ENCODE measurements at places on chromosomes 1 and 21.

DNA sequence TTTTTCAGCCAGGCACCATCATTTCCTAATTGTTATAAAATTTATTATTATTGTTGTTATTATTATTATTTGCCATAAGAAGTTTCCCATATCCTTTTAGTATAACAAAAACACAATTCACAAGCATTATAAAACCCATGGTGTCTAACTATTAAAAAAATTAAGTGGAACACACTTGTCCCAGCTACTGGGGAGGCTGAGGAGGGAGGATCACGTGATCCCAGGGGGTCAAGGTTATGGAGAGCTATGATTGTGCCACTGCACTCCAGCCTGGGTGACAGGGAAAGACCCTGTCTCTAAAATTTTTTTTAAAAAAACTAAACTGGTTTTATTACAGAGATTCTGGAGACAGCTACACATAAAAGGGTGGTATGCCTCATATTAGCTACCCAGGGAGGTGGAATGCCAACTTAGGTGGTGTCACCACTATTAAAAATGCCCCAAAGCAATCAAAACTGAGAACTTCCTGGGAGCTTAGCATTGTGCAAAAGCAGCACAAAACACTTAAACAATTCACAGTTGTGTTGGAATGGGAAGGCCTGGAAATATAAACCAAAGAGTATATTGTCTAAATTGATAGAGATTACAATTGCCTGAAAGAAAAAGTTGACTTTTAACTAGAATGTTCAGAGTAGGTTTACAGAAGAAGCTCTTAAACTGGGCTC is 8.7 kb upstream of the RGS4 start:
- DNase-seq, result no peak

DNA sequence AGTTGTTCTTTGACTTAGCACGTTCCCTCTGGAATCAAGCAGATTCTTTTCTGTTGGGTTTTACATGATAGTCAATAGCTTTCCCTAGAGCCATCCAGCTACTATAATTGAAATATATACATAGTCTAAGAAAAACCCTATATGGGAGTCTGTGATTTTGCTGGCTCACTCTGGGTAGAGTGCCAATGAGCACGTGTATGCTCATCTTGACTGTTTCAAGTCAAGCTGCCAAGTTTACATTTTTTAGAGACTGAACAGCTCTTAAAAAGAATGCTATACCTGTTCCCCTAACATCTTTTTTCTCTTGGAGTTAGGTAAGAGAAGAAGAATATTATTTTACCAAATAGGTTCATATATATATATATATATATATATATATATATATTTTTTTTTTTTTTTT is 182.8 kb upstream of the NRIP1 start:
- no peak for DNase-seq

- DNase-seq, result no peak
Observed at GRCh38 chr1:42165511-42166210, 1.1 kb upstream of the GUCA2A start.

DNA sequence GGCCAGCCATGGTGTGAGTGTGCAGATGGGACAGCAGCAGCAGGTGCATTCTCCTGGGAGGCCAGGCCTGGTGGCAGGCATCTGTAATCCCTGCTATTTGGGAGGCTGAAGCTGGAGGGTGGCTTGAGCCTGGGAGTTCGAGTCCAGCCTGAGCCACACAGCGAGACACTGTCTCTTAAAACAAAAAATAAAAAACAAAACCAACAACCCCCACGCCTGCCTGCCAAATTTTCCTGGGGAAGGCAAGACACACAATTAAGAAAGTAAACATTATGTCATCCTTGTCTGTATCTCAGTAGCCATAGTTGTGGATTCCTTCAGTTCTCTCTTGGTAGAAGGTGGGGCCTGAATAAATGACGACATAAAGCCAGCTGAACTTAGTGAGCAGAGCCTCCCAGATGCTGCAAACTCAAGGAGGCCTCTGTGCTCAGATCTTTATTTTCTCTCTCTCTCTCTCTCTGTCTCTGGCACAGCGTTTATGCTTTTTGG is 57.6 kb upstream of the CD34 start:
- DNase-seq, result no peak

GRCh38 chr1:22845398-22845935 is 127.2 kb downstream of the LACTBL1 start:
- no peak for DNase-seq

- no peak for DNase-seq
Observed at GRCh38 chr21:37528150-37528937, 161.8 kb downstream of the DYRK1A start.

DNA sequence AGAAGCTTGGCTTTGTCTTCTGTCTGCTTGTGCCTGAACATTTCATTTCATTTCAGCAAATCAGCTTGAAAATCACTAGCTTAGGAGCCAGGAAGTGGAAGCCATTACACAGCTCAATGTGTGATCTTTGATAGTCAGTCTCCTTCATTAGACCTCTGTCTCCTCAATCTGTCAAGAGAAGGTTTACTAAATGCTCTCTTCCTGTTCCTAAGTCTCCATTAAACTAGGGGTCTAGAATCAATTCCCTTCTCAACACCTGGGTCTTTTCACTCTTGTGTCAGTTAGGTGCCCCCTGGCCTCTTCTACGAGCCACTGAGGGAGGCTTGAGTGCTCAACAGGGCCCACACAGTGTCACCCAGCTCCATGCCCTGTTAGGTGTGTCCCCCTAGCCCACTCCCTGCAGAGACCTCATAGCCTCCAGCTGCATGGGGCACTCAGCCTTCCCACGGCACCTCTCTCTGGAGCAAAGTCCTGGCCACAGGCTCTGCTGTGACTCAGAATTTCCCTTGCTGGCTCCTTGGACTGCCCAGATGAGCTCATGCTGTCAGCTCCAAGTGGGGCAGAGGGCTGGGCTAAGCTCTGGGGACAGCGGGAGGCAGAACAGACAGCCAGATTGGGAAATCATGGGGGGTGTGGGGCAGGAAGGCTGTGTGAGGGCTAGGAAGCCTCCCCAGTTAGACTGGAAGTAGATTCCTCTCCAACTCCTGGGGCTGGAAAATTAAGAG is 115.7 kb upstream of the IPO9 start:
- no peak for DNase-seq

- DNase-seq, result no peak
Observed at GRCh38 chr1:229108598-229109201, 162.2 kb upstream of the RAB4A start.

DNA sequence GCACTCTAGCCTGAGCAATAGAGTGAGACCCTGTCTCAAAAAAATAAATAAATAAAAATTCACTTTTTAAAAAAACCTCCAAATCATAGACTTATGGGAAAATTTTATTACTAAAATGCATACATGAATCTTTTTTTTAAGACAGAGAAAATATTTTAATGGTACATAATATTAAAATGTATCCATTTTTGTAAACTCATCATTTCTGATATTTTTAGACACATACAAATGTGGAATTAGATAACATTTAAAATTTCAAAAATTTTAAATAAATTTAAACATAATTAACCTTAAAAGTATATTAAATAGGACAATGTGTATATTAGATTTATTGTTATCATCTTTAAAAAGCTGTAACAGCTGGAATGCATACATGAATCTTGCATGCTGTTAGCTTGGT is 33.9 kb downstream of the SMAP2 start:
- DNase-seq, result no peak

- no peak for DNase-seq
Observed at GRCh38 chr1:193951984-193952383, 765.6 kb upstream of the B3GALT2 start.

DNA sequence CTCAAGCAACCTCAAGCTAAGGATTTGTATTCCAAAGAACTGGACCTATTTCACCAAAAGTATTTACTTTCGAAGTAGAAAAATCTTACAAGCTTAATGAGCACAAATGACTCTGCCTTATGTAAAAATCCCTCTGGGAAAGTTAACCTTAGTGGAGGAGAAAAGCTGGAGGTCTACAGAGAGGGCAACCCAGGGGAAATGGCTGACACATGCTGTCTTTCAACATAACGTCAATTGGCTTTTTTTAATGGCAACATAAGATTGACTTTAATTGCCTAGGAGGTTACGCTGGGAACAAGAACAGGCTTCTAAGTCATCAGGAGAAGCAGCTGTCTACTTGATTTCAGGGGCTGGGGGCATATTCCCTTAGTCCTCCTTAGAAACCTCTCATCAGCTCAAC is 52.3 kb downstream of the UTP25 start:
- DNase-seq, result no peak

DNA sequence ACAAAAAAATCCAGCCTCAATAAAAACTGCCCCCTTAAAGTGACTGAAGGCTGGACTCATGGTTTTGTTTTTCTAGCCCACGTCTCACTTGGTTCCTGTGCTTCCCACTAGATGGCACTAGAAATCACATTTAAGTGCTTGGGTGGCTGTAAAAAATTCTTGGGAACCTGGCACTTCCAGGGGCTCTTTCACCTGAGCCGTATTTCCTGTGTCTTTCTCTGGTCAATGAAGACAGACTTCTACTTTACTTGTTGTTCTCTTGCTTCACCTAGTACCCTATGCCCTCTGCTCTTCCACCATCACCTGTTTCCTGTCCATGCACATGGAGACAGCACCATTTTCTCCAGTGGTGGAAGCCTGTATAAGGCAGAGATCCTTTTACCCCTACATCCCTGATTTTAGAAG is 20.0 kb downstream of the METTL13 start:
- peak; percentile 33 for DNase-seq

- peak; percentile 22 for DNase-seq
Observed at GRCh38 chr1:197356723-197357533, 88.9 kb downstream of the CRB1 start.

DNA sequence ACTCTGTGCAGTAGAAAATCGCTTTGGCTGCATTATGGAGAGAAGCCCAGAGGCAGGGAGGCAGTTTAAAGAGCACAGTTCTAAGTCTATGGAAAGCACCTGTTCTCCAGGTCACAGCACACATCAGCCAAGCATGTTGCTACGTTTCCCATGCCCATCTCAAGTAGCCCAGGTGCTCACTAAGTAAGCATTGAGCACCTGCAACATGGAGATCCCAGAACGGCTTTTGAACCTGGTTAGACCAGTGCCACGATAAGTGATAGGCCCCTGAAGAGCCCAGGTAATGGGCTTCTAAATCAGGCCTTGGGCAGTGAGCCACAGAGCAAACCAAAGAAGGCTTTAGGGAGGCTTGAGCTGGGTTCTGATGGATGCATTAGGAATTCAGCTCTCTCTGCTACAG is 186.2 kb downstream of the C1orf94 start:
- DNase-seq, result no peak

- DNase-seq, result no peak
Observed at GRCh38 chr1:2528966-2529783, 888 bp downstream of the HES5 start.

GRCh38 chr1:22176258-22176657 is 33.4 kb upstream of the WNT4 start:
- DNase-seq, result no peak

GRCh38 chr1:166511761-166512160 is 327.5 kb upstream of the POGK start:
- no peak for DNase-seq

GRCh38 chr1:201259476-201260235 is 23.6 kb upstream of the PKP1 start:
- no peak for DNase-seq

GRCh38 chr1:16015960-16016901 is 1.6 kb downstream of the HSPB7 start:
- DNase-seq, result no peak

- DNase-seq, result no peak
Observed at GRCh38 chr1:226085675-226086285, 23.3 kb downstream of the H3-3A start.

DNA sequence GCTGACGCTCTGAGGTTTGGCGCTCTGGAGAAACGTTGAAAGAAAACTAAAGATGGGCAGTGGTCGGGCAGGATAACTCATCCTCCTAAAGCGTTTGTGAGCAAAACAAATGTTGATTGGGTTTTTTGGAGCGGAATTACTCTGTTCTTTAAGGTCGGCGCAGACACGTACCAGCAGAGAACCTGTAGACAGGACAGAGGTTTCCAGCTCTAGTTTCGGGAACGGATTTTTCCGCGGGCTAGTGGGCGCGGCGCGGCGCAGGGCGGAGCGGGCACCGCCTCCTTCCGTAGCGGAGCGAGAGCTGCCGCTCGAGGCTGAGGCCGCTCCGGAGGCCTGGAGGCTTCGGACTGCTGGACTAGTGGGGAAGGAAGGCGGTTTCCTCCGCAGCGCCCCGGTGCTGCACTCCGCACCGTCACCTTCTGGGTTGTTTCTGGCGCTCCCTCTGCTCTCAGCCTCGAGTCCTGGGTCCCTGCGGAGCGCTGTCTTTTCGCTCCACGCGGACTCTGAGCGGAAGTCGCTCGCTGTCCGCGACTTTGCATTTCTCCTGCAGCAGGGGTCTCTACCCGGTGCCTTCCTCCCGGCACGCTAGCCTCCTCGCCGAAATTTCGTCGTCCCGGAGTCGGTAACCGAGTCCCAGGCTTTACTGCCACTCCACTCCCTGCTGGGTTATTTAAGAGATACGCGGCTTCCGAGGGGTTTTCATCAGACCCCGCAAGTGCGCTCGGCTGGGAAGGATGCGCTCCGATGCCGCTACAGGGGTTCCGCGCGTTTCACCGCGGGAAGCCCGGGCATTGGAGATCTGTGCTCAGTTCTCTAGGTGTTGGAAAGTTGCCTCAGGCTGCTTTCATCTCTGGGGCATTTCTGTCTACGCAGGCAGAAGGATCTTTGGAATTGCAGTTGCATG is 7.0 kb downstream of the FOXD2 start:
- DNase-seq, result peak; percentile 52

GRCh38 chr1:184187097-184187496 is 135.6 kb downstream of the TSEN15 start:
- DNase-seq, result no peak

- DNase-seq, result no peak
Observed at GRCh38 chr1:78718566-78718965, 68.9 kb downstream of the IFI44 start.

- no peak for DNase-seq
Observed at GRCh38 chr1:67889466-67889865, 56.2 kb upstream of the GNG12 start.

- DNase-seq, result peak; percentile 87
Observed at GRCh38 chr1:27858072-27858948, 14.0 kb upstream of the THEMIS2 start.

DNA sequence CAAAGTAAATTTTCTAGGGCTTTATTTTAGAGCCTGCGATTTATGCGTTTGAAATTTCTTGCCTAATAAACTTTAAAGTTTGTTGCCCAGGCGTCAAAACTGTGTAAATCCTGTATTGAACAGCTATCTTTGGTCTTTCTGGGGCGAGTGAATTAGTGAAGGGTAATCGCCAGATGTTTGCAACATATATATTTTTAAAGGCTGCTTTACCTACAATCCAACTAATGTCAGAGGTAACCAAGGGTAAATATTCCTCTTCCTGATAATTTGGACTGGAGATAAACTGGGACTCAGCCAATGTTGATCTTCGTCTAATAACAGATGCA is 885 bp upstream of the PROX1 start:
- DNase-seq, result no peak
